ENCODE measurements at places on chromosomes 1 and 21. TPM values are rescaled to one million over a fixed set of nuclear protein-coding genes. Genes with fewer than 3 reads are reported as not detected.

GRCh38 chr1:226974544-226975258, 34.6 kb downstream of the COQ8A start:
- DNase-seq, result no peak

DNA sequence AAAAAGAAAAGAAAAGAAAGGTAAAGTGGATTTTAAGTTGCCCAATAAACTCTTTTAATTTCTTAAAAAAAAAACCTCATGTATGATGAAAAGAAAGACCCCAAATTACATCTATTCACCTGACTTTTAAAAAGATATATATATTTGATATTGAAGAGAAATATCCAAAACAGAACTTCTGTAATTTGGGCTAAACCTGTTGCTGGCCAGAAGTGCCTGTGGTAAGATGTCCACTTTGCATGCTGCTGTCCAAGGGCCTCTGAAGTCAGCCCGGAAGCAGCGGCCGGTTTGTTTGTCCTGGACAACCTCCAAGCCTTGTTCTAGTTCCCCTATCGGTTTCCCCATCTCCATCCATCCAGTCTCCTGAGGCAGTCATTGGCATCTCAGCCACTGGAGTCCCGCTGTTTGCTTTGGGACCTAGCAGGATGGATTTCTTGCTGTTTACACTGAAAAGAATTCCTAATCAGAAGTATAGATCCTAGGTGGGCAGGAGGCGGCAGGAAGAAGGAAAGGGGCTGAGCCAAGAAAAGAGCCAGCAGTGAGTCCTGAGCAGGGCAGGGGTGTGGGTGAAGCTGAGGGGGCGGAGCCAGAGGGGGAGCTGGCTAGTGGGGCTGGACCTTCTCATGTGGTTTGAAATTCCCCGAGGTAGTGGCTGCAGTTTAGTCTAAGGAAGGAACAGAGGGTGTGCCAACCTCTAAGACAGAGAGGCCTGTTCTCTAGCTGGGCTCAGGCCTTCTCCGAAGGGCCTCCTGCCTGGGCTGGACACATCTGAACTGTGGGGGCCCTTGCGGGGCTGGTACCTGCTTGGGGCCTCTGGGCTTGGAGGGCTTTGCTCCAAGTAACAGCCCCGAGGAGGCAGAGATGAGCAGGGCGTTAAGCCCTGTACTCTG, 3.3 kb downstream of the NCMAP start:
- DNase-seq, result peak; percentile 70

The CFAP74 gene
- 0.52 TPM for polyA plus RNA-seq

The CRYBG2 gene
- 1.4 TPM for polyA plus RNA-seq

The CCDC17 gene
- 2.6 TPM for polyA plus RNA-seq

The AADACL4 gene
- polyA plus RNA-seq, result 2.0 TPM

DNA sequence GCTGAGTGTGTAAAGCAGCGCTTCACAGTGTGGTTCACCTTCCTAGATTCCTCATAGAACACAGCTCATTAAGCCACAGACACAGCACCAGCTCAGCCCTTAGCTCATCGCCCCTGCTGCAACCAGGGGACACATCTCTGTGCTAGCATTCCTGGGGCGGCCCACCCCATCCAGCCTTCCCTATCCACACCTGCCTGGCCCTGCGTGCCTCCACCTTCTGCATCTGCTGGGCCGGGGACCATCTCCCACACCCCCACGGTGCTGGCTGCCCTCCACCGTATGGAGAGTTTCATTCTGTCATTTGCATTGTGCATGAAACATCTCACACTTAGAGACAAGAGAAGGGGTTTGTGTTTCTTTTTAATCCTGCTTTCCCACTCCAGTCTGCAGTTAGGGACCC, 35.8 kb upstream of the PRSS38 start:
- no peak for DNase-seq

DNA sequence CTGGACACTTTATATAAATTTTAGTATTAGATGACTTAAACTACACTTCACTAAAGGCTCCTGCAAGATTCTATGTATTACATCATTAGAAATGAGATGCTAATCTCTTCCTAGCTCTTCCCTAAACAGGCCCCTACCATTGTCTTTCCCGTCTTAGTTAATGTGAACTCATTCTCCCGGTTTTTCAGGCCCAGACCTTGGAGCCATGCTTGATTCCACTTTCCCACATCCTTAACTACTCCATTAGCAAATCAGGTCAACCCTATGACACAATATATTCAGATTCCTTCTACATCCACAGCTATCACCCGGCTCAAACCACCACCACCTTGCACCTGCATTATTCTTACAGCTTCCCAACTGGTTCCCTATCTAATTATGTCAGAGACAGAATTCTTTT, 73.3 kb downstream of the NVL start:
- DNase-seq, result no peak

- no peak for DNase-seq
These were observed 1.8 kb downstream of the VWA1 start for GRCh38 chr1:1437033-1437903.

The LRRC71 gene
- polyA plus RNA-seq, result 0.45 TPM

GRCh38 chr1:8985915-8986813, 40.1 kb downstream of the SLC2A7 start:
- no peak for DNase-seq

The NT5C1A gene
- polyA plus RNA-seq, result not detected

GRCh38 chr1:98126740-98127139, 205.9 kb upstream of the DPYD start:
- DNase-seq, result no peak

The TUFT1 gene
- polyA plus RNA-seq, result 9.0 TPM

The BACH1 gene
- 41.5 TPM for polyA plus RNA-seq

DNA sequence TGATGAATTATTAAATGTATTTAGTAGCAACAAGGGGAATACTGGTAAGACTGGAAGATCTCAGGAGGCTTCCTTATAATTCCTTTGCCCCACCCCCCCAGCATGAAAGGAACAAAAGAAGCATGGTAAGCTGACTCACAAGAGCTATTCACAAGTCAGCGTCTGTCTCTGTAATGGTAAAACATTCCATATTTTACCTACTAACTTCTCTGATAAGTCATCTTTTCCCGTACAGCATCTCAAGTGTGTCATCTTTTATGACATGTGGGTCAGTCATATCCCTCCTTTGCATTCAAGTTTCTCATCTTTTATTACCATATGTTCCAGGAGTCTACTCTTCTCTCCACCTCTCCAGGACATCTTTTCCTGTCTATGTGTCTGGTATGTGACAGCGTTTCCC, 241.3 kb downstream of the PLA2G4A start:
- no peak for DNase-seq

GRCh38 chr1:183374825-183375224, 43.4 kb downstream of the NMNAT2 start:
- no peak for DNase-seq

GRCh38 chr1:51071291-51072042, 30.6 kb upstream of the C1orf185 start:
- DNase-seq, result no peak

DNA sequence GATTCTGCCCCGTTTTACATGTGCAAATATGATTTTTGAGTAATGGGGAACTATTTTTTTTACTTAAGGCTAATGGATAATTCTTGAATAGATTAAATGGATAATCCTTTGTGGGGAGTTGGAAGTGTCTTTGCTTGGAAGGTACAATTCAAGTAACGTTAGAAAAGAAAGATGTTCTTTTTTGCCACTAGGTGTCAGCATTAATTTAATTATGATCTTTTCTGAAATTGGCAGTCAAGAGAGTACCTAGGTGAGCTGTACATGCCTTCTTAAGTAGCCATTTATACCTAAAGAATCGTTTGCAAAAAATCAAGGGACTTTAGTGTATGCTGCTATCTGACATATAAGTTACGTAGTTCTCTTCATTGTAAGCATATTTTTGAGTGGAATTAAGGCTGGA, 2.2 kb downstream of the FBXO28 start:
- no peak for DNase-seq

DNA sequence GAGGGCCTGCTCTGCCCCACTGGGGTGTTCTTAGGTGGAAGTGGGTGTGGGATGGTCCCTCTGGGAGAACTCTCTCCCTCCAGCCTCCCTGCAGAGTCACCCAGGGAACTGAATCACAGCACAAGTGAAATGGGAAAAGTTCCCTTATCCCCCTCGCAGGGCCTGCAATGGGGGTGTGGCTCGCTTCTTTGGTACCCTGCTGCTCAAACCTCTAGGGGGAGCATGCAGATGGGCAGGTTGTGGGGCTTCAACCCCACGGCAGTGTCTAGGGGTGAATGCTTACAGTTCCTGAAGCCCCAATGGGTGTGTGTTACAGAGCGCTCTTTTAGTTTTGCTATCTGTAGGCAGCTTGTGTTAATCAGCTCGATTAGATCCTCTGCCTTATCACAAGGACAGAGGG, 59.0 kb upstream of the TINAGL1 start:
- no peak for DNase-seq

The SPTA1 gene
- 2.8 TPM for polyA plus RNA-seq

DNA sequence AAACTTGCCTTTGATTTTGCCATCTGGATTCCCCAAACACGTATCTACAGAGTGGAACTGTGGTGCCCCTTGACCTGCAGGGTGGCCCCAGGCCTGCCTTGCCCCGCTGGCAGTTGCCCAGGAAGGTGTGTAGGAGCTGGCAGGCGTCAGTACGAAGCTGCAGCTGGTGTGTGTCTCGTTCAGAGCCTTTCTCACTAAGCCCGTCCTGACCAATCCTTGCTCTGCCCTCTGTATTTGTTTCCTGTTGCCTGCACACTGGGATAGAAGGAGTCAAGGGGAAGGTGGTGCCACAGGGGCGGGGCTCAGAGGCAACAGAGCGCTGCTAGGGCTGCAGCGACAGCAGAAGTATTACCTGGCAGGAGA, 5.2 kb upstream of the VSIG8 start:
- DNase-seq, result peak; percentile 53

DNA sequence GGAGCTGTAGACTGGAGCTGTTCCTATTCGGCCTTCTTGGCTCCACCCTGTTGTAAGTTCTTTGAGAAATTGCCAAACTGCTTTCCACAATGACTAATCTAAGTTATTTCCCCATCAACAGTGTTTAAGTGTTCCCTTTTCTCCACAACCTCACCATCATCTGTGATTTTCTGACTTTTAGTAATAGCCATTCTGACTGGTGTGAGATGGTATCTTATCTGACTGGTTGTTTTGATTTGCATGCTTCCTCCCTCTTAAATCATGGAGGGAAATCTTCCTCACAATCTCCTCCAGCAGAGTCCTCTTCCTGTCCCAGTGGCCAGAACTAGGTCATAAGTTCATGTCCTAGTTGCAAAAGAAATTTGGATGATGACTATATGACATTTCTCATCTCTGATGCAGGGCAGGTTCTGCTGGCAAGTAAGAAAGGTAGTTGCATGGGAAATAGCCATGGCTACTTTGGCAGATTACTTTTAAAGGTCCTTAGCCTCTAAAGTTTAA, 294.0 kb downstream of the LRRC40 start:
- no peak for DNase-seq

Measured in renal cortex interstitium (tissue), 15 donors.